ENCODE measurements at places on chromosomes 13 and 19.

GRCh38 chr19:1094655-1094977 lies 559 bp downstream of the POLR2E start:
- no peak for DNase-seq

- no peak for DNase-seq
Measured at GRCh38 chr13:45918597-45918996, 67.0 kb upstream of the SIAH3 start.

DNA sequence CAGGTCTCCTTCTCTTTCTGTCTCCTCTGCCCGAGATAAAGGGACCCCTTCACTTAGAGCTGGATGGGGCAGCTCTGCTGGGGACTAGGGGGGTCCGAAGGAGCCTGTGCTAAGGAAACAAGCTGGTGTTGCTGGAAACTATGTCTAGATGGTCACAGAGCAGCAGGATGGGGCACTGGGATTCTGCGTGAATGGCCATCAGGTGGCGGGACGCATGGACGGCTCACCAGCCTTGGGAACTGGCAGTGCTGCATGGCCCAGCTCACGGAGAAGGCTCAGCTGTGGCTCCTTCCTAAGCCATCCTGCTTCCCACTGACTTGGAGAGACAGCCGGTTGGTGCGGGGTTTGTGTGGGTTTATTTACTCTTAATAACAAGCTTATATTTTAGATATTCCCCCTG lies 411.8 kb downstream of the ZNF536 start:
- no peak for DNase-seq

- DNase-seq: no peak
Measured at GRCh38 chr19:30323904-30324303, 48.3 kb upstream of the ZNF536 start.

GRCh38 chr19:4388337-4389063 lies 11.8 kb downstream of the SH3GL1 start:
- no peak for DNase-seq

DNA sequence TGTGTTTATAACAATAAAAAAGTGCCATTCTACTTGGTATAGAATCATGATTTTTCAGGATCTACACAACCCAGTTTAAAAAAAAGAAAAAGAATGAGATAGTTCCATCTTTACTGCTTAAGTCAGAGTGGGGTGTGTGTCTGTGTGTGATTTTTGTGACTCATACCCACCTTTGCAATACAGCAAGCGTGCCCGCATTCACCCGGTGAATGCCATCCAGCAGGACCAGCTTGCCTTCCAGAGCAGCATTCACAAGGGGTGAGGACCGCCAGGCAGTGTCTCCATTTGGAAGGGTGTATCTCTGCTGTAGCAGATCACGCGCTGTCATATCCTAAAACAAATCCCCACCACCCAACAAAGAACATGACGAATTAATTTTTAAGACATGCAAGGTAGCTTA lies 127.7 kb downstream of the VWA8 start:
- DNase-seq: no peak

DNA sequence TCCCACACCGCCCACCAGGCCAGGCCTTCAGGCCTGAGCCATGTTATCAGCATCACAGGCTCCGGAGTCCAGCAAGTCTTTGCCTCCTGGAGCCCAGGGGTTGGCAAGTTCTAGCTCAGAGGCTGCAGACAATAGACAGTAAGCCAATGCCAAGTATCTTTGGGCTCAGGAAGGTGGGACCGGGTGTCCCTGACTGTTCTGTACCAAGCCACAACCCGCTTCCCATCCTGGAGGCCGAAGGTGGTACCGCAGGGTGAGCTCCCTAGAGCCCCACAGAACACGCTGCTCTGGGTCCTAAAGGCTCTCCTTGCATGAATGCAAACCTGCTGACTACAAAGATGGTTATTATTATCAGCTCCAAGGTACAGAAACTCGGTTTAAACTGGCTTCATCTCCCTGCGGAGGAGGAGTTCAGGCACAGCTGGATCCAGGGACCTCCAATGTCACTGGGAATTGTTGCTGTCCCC lies 5.5 kb upstream of the FSTL3 start:
- DNase-seq: no peak

- no peak for DNase-seq
Measured at GRCh38 chr13:33274264-33274663, 11.3 kb downstream of the STARD13 start.

GRCh38 chr19:4955274-4955673 lies 13.6 kb upstream of the KDM4B start:
- DNase-seq: no peak

GRCh38 chr13:86541461-86541860 lies 742.2 kb upstream of the SLITRK6 start:
- no peak for DNase-seq

DNA sequence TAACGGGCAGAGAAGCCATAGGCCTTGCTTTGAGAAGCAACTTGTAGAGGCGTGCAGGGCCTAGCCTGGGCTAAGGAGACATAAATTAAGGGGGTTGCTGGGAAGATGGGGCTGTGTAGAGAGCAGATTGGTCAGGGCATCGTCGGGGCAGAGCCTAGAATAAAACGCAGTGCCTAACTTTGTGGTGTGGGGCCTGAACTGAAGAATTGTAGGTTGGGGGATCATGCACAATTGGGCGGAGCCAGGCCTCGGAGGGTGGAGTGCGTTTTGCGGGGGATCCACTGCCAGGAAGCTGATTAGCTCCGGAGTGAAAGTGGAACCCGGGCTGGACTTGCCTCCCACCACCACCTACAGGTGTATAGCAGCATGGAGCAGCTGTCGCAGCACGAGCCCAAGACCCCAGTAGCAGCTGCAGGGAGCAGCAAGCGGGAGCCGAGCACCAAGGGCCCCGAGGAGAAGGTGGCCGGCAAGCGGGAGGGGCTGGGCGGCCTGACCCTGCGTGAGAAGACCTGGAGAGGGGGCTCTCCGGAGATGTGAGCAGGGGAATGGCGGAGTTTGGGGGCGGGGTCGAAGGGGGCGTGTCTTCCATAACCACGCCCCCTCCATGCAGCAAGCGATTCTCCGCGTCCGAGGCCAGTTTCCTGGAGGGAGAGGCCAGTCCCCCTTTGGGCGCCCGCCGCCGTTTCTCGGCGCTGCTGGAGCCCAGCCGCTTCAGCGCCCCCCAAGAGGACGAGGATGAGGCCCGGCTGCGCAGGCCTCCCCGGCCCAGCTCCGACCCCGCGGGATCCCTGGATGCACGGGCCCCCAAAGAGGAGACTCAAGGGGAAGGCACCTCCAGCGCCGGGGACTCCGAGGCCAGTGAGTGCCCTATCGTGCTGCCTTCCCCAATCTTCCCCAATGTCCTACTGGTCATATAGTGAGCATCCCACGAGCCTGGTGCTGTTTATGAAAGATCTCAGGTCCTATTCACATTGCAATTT lies 13.8 kb downstream of the DNASE2 start:
- peak; percentile 86 for DNase-seq

GRCh38 chr13:29733147-29733611 lies 117.2 kb downstream of the UBL3 start:
- no peak for DNase-seq

GRCh38 chr19:30107251-30107650 lies 165.2 kb downstream of the URI1 start:
- DNase-seq: no peak

- DNase-seq: peak; percentile 62
Measured at GRCh38 chr19:57642396-57643046, 9.6 kb downstream of the ZNF211 start.

DNA sequence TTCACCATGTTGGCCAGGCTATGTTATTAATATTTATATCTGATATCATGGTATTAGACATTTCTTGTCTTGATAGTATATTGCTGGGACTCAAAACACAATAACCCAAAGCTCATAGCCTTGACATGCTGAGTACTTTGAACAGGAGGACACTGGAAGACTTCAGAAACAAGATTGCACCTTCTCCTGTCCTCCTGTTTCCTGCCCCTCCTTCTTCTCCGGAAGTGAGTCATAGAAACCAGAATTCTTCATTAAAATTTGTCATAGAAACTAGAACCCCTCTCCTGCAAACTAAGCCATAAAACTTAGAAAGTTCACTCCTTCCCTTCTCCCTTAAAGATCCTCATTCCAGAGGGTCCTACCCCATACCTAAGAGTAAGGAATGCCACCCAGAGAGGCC lies 400.2 kb downstream of the SLITRK5 start:
- no peak for DNase-seq

- no peak for DNase-seq
Measured at GRCh38 chr13:24491845-24492244, 20.7 kb downstream of the PARP4 start.

DNA sequence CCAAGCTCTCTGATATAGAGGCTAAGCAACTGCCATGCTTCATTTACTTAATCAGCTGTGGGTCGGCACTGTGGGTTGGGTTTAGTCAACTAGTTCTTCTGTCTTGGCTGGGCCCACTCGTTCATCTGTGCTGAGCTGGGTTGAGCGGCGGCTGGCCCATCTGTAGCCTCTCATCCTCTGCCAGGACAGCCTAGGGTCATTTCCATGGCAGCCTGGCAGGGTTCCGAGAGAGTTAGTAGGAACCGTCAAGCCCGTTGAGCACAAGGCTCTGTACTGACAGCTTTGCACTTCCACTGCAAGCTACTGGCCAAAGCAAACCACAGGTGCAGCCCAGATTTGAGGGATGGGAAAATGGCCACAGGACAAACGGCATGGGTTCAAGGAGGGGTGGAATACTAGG lies 6.6 kb upstream of the ZNF835 start:
- no peak for DNase-seq

- no peak for DNase-seq
Measured at GRCh38 chr13:36975172-36975571, 24.0 kb downstream of the ALG5 start.

- peak; percentile 90 for DNase-seq
Measured at GRCh38 chr19:1241417-1242095, at the start of gene ATP5F1D. TSS of gene ATP5F1D (plus strand) at chr19:1241751. CDS start at chr19:1241851, 100 bp downstream.

GRCh38 chr13:88704600-88705275 lies 1033.6 kb downstream of the SLITRK5 start:
- DNase-seq: no peak

- no peak for DNase-seq
Measured at GRCh38 chr19:10812902-10813404, 23.1 kb downstream of the TMED1 start.

DNA sequence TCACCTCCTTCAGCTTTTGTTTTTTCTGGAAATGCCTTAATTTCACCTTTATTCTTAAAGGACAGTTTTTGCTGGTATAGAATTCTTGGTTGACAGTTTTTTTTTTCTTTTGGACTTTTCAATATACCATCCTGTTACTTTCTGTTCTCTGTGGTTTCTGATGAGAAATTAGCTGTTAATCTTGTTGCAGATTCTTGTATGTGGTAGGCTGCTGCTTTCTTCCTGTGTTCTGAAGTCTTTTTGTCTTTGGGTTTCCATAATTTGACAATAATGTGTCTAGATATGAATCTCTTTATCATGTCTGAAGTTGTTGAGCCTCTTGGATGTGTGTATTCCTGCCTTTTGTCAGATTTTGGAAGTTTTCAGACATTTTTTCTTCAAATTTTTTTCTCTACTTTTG lies 12.0 kb downstream of the ZNF283 start:
- DNase-seq: no peak

GRCh38 chr13:22405891-22406290 lies 735.0 kb downstream of the FGF9 start:
- no peak for DNase-seq

- peak; percentile 91 for DNase-seq
Measured at GRCh38 chr19:44212250-44212865, at the start of gene ZNF227. TSS of gene ZNF227 (plus strand) at chr19:44212532. CDS start at chr19:44217793, 5,261 bp downstream.

DNA sequence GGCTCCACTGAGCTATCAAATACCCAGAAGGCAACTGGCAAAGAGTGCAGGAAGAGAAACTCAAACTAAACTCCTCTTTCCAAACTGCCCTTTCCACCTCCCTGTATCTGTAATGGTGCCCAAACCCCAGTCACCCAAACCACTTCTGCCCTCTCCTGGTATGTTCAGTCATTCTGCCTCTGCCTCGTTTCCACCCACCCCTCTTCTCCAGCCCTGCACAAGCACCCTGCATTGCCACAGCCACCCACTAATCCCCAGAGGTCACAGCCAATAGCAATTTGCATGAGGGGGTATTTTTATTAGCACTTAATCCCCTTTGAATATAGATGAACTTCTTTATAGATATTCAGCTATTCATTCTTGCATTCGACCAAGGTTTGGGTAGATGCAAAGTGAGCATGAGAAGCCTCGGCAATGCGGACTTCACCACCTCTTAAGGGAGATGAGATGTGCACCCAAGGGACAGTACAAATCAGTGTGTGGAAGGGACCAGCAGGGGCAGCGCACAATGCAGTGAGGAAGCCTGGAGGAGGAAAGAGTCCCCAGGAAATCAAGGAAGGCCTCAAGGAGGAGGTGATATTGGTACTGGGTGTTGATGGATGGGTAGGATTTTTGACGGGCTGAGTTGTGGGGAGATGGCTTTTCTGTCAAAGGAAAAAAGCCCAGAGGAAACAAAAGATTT lies 12.4 kb downstream of the TMEM272 start:
- DNase-seq: no peak

- peak; percentile 47 for DNase-seq
Measured at GRCh38 chr13:100514788-100515409, 73.7 kb downstream of the GGACT start.

DNA sequence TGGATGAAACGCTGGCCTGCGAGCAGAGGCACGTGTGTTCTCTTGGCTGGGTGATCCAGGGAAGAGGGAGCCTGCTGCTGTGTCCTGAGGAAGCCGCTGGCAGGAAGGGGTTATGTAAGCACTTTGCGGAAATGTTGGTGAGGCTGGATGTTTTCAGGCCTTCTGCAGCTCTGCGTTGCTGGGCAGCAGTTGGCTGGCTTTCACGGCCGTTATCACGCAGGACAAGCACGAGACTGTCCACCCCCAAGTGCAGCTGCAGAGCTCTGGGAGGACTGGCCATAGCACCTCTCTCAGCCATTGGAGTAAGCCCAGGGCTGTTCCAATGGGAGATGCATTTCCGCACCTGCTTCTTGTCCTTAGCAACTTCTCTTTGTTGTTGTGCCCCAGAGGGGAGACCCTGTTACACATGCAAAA lies 146.9 kb upstream of the SOX21 start:
- DNase-seq: no peak

DNA sequence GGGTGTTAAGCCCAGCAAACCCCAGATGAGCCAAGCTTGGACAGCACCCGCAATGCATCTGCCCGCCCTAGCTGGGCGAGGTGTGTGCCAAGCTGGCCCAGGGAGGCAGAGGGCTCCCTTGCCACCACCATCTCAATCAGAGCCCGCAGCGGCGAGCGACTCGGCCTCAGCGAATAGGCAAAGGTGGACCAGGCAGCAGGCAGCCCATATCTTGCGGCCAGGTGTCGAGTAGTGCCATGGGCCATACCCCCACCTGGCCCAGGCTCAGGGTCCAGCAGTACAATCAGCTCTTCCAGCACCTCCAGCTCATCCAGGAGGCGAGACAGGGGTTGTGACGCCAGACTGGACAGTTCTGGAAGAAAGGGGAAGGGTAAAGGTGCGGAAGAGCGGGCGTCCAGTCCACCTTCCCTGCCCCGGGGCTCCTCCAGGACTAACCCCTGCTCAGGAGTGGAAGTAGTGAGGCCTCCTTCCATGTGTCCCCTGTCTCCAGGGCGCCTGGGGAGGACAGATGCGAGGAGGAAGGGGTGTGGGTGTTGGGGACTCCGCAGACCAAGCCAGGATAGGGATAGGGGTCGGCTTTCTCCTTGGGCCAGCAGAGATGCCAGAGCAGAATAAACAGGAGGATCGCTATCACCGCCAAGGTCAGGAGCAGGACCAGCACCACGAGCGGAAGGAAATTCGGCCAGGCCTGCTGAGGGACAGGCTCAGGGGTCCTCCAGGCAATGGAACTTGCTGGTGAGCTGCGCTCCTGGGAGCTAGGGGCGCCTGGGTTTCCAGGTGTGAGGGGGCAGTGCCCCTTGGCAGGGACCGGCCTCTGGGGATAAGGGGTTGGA lies 2.8 kb downstream of the IGFLR1 start:
- no peak for DNase-seq

GRCh38 chr13:26881154-26881553 lies 120.6 kb upstream of the GPR12 start:
- DNase-seq: no peak

- DNase-seq: peak; percentile 97
Measured at GRCh38 chr19:37251308-37252229, 33.6 kb downstream of the ZNF383 start.

Measured in NCI-H1105 treated with DMSO at 0.1 percent for 48 hours (cell line).